Melanocyte of skin (primary cell): ENCODE measurements at places on chromosomes 1 and 21. TPM values are rescaled to one million over a fixed set of nuclear protein-coding genes. Genes with fewer than 3 reads are reported as not detected.

ANGPTL7 gene
- 0.15 TPM in 1 of 2 replicates, not detected in the other for total RNA-seq

GCSAML gene
- total RNA-seq: not detected in 2 replicates

XCL1 gene
- not detected in 2 replicates for total RNA-seq

LCE1C gene
- total RNA-seq: not detected in 2 replicates

NFASC gene
- total RNA-seq: 1.00 TPM in 1 of 2 replicates, not detected in the other

RGS8 gene
- not detected in 2 replicates for total RNA-seq

UBIAD1 gene
- 10.2 and 14.0 TPM in 2 replicates for total RNA-seq

SLC5A9 gene
- not detected in 2 replicates for total RNA-seq

WDR64 gene
- total RNA-seq: 0.34 TPM in 1 of 2 replicates, not detected in the other

UMODL1 gene
- not detected in 2 replicates for total RNA-seq

ADGRL4 gene
- total RNA-seq: under 0.01 and 1.1 TPM in 2 replicates

CLCA2 gene
- under 0.01 and 0.46 TPM in 2 replicates for total RNA-seq

RAP1GAP gene
- total RNA-seq: 11.3 and 12.0 TPM in 2 replicates

NBPF26 gene
- total RNA-seq: 3.8 and 19.3 TPM in 2 replicates

CLCNKA gene
- total RNA-seq: not detected in 2 replicates

TNNI3K gene
- under 0.01 and 0.73 TPM in 2 replicates for total RNA-seq

CNR2 gene
- total RNA-seq: not detected in 2 replicates

NR5A2 gene
- total RNA-seq: under 0.01 TPM in 1 of 2 replicates, not detected in the other

VANGL2 gene
- 4.7 and 4.8 TPM in 2 replicates for total RNA-seq

KRTAP7-1 gene
- not detected in 2 replicates for total RNA-seq

FMN2 gene
- total RNA-seq: 2.5 TPM in 1 of 2 replicates, not detected in the other

LACTBL1 gene
- total RNA-seq: not detected in 2 replicates
